Endothelial cell (in vitro differentiated cells): ENCODE measurements at places on chromosomes 13 and 19. TPM values are rescaled to one million over a fixed set of nuclear protein-coding genes. Genes with fewer than 3 reads are reported as not detected.

GRCh38 chr13:72896869-72897268 is 114.9 kb downstream of the PIBF1 start:
- H3K4me1 ChIP-seq: no peaks in the 10 kb centered on the region
- peaks cover 34% of the 10 kb centered on the region for H3K36me3 ChIP-seq
- peaks cover 11% of the 10 kb centered on the region for H3K27me3 ChIP-seq
- DNase-seq: no peak
- H3K4me3 ChIP-seq: no peak overlapping the region

- no peaks in the 10 kb centered on the region for H3K36me3 ChIP-seq
- no peak overlapping the region for H3K27ac ChIP-seq
- peaks cover 2% of the 10 kb centered on the region for H3K27me3 ChIP-seq
- no peak for DNase-seq
Measured at GRCh38 chr13:34000955-34001354, 183.0 kb downstream of the RFC3 start.

Gene COL5A3
- 0.05 TPM for total RNA-seq

Gene PSG7
- not detected for total RNA-seq
